ENCODE measurements at places on chromosomes 11 and 22.

- peak; percentile 48 for DNase-seq
Observed at GRCh38 chr11:13868710-13869397, 93.7 kb upstream of the SPON1 start.

GRCh38 chr11:72224564-72225410 lies at the start of gene INPPL1:
Gene INPPL1, plus strand, starts transcription at chr11:72224767. Its CDS starts 218 bp downstream, at chr11:72224985.
- no peak for DNase-seq

DNA sequence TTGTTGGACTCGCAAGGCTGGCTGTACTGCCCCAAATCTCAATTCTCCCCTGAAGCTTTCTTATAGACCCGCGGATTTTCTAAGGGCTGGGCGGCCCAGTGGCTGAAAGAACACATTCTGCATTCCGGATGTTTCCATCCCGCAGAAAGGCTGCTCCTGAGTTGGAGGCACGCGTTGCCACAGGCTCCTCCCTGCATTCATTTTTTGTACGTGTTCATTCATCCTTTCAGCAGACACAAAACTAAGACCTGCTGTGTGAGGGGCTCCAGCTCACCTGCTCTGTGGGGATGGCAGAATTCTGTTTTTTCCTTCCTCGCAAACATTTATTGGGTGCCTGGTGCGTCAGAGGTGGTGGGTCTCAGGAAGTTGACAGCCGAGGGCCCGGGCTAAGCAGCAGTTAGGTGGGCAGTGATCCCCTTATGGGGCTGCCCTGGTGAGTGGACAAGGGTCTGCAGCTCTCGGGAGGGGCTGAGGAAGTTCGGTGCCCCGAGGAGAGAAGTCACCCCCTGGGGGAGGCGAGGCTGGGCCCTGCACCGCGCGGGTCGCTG lies 23.7 kb downstream of the SHANK3 start:
- DNase-seq: no peak

- DNase-seq: peak; percentile 41
Observed at GRCh38 chr11:6755303-6755952, 16.3 kb downstream of the OR2AG2 start.

DNA sequence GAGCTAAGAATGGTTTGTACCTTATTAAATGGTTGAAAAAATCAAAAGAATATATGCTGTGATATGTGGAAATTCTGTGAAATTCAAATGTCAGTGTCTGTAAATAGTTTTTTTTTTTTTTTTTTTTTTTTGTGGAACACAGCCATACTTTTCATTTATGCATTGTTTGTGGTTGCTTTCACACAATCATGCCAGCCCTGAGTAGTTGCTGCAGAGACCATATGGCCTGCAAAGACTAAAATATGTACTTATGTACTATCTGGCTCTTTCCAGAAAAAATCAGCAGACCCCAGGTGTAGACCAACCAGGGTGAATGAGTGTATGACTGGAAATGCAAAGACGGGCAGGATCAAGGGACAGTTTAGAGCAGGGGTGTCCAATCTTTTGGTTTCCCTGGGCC lies 98.3 kb downstream of the PTPRJ start:
- DNase-seq: no peak

GRCh38 chr11:38553148-38553547 lies 1955.1 kb upstream of the RAG2 start:
- DNase-seq: no peak

- no peak for DNase-seq
Observed at GRCh38 chr11:57237204-57237681, at the start of gene APLNR. Gene APLNR, minus strand, starts transcription at chr11:57237250. Its CDS starts 246 bp downstream, at chr11:57237004.

DNA sequence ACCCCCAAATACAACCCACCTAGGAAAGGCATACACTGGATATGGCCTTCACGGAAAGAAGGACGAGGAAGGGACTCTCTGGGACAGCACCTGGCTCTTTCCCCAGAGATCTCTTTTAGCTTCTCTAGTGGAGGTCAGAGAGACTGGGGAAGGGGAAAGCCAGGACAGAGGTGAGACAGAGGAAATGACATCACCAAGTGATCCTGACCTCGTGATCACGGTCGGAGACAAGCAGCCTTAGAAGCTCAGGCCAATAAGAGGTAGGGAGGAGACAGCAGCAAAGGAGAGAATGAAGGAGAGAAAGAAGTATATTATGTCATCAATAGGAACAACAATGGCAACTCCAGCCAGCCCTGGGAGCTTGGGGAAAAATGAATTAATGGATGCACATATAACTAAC lies 15.4 kb upstream of the TMPRSS13 start:
- no peak for DNase-seq

- DNase-seq: no peak
Observed at GRCh38 chr11:12233602-12233925, 123.2 kb downstream of the MICAL2 start.

DNA sequence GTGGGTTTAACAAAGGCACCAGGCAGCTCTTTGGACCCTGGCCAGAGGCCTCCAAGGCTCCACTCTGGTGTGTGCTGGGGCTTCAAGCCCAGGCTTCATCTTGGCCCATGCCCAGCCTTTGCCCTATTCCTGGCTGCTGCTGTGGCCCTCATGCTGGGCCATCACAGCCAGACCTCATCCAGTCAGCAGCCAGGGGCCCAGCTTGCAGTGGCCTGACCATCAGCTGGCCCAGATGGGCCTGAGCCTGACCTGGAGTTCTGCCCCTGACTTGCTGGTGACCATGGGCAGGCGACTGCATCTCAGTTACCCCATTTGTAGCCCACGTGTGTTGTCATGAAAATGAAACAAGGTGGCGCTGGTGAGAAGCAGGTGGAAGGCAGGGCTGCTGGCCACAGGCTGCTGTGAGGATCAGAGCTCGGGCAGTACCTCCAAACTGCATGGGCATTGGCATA lies 76.1 kb downstream of the MED15 start:
- DNase-seq: no peak

GRCh38 chr11:8065031-8065430 lies 16.0 kb upstream of the TUB start:
- no peak for DNase-seq

- DNase-seq: no peak
Observed at GRCh38 chr11:119982517-119983239, 155.2 kb downstream of the TRIM29 start.

GRCh38 chr11:70481625-70482528 lies 83.5 kb downstream of the CTTN start:
- peak; percentile 45 for DNase-seq

GRCh38 chr11:58907780-58908179 lies 31.5 kb upstream of the GLYATL1 start:
- DNase-seq: no peak

DNA sequence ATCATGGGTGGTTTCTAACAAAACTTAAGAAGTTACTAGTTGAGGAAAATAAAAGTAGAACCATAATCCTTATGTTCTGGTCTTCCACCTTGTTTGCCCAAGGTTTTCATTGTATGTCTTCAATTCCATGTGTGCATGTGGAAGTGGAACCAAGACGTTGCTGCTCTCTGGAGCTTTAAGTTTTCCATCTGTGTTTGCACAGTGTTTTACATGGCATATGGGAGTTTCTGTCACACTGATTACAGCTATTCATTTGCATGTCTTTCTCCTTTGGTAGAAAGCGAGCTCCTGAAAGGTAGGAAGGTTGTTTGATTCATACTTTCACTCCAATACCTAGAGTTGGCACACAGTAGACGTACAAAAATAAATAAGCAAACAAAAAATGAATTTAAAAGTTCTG lies 112.6 kb upstream of the LUZP2 start:
- DNase-seq: no peak

GRCh38 chr11:116427903-116428637 lies 344.7 kb downstream of the BUD13 start:
- DNase-seq: no peak

GRCh38 chr11:111933872-111934271 lies 3.3 kb upstream of the DIXDC1 start:
- DNase-seq: no peak

- DNase-seq: no peak
Observed at GRCh38 chr11:69669486-69669885, 5.7 kb downstream of the LTO1 start.

DNA sequence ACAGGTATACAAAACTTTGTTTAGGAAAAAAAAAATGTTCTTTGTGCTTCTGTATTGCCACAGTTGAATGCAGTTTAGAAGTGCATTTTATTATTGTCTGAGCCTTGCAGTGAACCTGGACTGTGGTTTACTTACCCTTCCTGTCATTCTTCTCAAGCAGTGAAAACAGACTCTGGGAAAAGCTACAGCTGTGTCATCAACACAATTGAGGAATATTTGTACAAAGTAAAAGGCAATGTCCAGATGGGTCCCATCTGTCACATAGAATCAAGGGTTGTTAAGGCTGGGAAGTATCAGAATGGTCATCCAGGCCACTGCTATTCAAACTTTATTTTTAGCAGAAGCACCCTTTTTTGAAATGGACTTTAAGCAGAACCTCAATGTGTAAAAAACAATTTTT lies 73.3 kb downstream of the TRIM44 start:
- no peak for DNase-seq

GRCh38 chr22:26529345-26529744 lies 17.1 kb upstream of the TFIP11 start:
- peak; percentile 26 for DNase-seq

DNA sequence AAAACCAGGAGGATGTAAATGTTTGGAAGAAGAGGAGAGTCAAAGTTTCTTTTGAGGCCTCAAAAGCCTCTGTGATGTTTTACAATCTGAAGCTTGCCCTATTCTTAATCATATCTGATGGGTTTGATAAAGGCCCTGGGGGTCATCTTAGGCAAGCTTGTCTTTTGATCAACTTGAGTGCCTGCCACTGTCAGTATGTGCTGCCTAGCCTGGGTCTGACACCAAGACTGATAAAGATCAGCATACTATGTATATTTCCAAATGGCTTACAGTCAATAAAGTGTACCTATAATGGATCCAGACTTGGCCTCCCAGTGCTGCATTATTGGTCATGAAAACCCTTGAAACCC lies 12.7 kb downstream of the EHF start:
- DNase-seq: no peak

DNA sequence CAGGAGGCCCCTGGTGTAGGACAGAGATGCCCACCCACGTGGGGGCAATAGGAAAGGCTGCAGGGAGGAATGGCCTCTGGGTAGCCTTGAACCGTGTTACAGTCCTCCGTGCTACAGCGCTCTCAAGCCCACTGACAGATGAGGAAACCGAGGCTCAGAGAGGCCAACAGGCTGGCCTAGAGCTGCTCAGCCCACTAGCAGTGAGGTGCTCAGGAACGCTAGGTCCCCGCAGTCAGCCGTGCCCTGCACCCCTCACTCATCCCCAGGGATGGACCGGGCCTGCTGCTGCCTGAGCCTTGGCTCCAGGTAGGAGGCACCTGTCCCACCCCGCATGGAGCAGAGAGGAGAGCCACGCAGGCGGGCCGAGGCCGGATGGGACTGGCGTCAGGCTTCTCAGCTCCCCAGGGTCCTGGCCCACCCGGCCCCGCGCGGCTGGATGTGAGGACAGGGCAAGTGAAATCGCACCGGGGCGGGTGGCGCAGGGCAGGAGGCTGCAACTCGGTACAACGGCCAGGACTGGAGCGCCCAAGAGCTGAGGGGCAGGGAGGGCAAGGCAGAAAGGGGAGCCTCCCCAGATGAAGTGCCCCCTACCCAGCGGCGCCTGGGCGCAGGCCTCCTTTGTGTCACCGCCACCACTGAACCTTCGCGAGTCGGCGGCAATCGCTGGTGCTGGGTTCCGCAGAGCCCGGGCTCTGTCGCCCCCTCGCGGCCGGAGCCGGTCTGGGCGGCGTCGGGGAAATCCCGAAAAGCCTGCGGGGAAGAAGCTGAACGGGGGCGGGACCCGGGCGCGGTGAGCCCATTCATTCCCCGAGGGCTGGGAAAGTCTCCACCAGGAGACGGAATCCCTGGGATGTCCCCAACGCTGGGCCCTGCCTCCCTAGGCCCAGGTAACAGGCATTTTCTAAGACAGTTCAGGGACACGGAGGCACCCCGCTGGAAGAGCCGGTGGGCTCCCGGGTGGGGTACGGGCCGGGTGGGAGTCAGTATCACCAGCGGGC lies 8.4 kb upstream of the SLC2A11 start:
- peak; percentile 71 for DNase-seq

DNA sequence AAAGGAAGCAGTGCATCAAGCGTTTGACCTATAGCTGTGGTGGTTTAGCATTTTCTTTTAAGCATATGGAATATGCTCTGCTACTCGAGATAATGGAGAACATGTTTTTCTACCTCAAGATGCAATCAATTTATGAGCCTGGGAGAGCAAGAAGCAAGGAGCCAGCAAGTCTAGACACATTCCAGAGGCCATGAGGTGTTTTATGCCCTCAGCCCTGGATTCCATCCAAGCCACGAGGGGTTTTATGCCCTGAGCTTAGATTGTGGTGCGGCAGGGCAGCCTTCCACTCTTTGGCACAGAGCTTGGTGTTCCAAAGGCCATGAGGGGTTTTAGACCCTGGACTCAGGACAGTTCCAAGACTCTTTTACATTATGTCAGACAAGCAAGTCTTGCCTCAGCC lies 11.7 kb upstream of the DNAJB13 start:
- no peak for DNase-seq

Measured in RWPE1 (cell line).